AG10803 (cell line): ENCODE measurements at places on chromosomes 4 and X.

DNA sequence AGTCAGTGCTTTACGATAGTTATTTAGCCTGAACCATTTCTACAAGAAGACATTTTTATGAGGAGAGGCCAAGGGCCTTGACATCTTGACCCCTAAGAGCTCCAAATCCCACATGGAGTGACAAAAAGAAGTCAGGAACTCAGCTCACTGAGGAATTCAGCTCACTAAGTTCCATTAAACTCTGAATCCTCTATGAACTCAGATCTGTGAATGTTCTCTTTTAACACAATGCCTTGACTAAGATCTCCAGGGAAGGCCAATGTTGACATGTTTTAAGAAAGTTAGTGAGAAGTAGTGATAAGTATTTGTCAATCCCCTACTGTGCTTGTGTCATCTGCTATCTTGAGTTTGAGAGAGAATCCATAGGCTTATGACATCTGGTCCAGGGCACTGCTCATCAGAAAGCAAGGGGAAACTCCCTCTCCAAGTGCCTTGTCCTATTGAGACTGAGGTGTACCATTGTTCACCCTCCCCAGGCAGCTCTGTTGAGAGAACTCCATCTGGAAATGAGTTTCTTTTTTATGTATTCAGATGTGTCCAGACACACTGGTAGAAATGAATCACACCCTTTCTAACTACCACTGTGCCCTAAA is 68.7 kb upstream of the PCDH19 start:
- no peak for DNase-seq

- no peak for DNase-seq
Observed at GRCh38 chr4:56626963-56627362, 54.1 kb downstream of the HOPX start.

DNA sequence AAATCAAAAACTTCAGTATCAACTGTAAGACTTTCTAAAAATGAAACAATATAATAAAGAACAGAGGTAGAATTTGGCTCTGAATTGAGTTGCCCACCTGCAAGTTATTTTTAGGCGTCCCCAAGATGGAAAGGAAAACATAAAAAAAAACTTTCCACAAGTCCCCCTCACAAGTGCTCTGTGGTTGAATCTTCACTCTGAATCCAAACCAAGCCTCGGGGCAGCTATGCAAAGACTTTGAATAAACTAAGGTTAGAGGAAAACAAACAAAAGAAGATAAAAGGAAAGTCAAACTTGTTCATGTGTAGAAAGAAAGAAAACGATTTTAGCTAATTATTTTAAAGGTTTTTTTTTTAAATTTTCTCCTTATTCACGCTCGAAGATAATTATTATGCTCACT is 372.4 kb upstream of the SLIT2 start:
- no peak for DNase-seq

GRCh38 chr4:48153791-48154550 is 19.9 kb upstream of the TXK start:
- DNase-seq, result no peak

DNA sequence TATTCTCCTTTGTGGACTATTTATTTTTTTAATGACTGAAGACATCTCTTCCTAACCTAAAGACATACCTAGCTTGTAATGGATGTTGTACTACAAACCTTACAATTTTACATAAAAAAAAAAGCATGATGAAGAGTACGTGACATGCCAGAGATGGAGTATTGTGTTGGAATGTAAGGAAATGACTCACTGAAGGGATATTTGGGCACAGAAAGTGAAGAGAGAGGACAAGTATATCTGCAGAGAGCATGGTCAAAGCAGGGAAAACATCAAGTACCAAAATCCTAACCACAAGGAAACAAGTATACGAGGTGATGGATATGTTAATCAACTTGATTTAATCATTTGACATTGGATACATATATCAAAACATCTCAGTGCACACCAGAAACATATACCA is 1051.4 kb upstream of the PRKX start:
- no peak for DNase-seq

DNA sequence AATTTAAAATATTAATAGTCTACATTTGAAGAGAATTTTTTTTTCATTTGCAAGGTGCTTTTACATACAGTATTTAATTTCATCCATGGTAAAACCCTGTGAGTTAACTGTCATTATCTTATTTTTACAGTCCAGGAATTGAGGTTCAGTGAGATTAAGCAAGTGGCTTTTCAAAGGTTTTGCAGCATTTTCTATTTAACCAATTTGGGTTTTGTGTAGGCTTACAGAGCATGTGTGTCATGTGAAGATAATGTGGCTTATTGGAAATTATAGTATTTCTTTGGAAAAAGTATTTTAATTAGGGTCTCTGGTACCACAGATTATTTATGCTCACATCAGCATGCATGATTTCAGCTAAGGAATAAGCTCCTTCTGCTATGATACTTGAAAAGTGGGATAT is 4.5 kb downstream of the XK start:
- no peak for DNase-seq

DNA sequence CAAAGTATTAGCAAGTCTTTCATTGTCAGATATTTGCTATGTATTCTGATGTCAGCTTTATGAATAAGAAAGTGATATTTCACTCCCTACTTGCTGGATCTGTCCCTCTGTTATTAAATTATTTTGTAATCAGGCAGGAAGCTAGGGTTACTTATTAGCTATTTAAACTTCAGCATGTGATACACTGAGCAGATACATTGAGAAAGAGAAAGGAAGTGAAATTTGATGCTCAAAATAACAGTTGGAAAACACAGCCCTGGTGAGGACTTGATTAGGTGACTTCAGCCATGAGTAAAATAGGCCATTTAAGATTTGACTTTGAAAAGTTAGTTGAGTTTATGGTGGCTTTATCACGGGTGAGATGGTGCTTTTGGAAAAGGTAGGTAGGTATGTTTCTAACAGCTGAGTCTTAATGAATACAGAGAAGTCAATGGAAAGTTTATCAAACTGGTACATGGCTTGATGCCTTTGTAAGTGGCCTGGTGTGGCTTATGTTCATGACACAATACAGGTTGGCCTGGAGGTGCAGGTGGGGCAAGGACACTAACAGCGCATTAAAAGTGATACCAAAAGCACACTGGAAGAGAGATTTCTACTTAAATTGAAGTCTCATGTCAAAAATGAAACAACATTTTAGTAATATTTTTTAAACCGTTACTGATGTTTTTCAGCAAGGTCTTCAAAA is 321.2 kb upstream of the SPOCK3 start:
- no peak for DNase-seq

DNA sequence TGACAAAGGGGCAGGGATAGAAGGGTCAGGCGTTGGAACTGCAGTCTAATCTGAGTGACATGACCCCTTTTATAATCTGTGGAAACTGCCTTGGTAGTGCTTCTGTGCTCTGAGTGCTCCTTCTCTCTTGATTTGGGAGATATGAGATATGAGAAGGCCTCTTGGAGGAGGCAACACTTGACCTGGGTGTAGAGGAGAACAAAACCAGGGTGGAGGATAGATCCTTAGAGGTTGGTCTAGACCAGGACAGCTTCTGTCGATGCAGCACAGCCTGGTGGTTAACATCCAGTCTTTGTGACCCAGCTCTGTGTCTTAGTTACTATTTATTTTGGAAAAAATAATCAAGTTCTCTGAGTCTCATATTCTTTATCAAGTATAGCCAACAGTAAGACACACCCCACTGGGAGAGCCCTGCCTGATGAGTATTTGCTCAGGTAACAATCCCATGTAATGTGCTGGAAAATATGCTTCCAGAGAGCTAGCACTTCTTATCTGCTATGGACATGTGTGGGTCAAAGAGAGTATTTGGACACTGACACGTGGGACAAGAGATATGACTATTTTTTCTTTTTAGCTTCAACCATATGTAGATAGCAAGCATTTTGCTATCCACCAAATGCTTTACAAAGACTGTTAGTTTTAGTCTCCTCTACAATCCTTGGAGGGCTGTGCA is 9.1 kb downstream of the USP51 start:
- no peak for DNase-seq

- peak; percentile 45 for DNase-seq
Observed at GRCh38 chrX:56802921-56803849, 74.1 kb downstream of the NBDY start.

- no peak for DNase-seq
Observed at GRCh38 chrX:12647230-12647629, 144.0 kb upstream of the PRPS2 start.

GRCh38 chr4:177907736-177908424 is 465.6 kb upstream of the AGA start:
- DNase-seq, result no peak

DNA sequence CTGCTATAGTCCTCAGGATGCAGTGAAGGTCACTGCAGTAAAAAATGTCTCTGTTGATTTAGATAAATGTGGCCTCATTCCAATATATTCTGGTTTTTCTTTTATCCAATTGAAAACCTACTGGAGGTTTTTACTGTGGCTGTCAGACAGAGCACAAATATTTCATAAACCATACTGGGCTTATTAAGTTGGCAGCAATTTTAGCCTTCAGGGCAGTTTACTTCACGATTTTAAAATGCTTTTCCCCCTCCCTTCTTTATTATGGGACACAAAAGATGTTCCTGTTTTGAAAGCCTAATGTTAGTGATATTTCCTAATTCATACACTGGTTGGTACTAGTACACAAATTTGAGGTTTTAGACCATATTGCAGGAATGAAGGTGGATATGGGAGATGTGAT is 939.4 kb downstream of the C4orf33 start:
- DNase-seq, result no peak

- no peak for DNase-seq
Observed at GRCh38 chr4:41657561-41657960, 91.0 kb downstream of the PHOX2B start.

DNA sequence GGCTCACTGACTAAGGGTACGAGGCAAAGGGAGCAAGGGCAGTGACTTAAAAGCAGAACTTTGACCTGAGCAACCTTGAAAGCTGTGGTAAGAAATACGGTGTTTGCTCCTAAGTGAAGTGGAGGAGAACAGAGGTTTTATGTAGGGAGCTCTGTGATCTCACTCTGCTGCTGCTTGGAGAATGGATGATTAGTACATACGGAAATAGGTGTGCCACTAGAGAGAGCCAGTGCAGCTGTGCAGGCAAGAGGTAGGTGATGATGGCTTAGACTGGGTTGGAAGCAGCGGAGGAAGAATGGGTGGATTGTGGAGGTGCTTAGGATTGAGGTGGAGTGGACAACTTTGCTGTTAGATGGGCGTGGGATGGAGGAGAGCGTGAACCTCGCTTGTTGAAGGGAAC is 85.0 kb downstream of the FAM193A start:
- no peak for DNase-seq

DNA sequence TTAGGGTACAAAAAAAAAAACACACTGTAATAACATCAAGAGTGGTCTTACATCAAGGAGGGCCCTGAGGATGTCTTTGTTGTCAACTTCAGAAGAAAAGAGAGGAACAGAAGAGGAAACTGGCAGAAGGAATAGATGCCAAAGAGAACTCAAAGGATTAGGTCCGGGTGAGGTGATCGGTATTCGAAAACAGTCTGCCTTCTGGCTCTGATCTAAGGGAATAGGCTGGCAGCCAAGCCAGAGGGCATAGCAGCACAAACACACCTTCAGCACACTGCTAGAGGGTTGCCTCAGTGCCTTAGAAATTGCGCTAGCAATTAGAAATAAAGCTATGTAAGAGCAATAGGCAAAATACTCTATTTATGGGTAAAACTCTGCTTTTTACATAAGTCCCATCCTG is 91.4 kb upstream of the TTC29 start:
- DNase-seq, result no peak

DNA sequence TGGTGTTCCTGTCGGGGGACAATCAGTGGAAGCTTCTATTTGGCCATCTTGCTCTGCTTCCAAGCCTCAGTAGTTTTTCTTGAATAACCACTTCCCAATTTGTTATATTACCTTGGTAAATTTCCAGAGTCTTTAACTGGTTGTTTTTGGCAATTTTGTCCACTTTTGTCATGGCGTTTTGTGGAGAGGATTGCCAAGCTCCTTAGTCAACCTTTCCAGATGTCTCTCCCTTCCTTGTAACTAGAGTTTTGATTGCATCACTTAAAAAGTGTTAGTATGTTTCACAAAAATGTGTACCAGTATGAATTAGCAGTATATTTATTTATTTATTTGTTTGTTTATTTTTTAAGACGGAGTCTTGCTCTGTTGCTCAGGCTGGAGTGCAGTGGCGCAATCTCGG is 15.8 kb upstream of the UXT start:
- peak; percentile 67 for DNase-seq

DNA sequence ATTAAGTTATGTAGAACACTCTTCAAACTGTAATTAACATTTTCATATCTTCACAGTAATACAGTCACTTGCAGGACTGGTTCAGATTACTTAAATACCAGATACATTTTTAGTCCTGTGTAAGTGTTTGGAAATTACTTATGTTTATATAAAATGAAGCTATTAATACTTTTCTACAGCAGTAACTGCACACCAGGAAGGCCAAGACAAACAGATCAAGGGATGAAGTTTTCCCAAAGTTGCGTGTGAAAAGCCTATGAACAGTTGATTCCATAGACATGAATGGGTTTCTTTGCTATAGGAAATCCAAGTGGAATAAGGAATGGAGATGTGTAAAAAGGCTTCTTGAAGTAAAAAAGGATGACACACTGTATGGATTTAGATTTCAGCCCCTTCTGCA is 28.9 kb upstream of the DRP2 start:
- peak; percentile 26 for DNase-seq

GRCh38 chr4:138405466-138405891 is 163.3 kb upstream of the SLC7A11 start:
- DNase-seq, result no peak

- peak; percentile 6 for DNase-seq
Observed at GRCh38 chr4:142961866-142962265, 115.8 kb upstream of the INPP4B start.

- no peak for DNase-seq
Observed at GRCh38 chr4:93261207-93261606, 567.3 kb upstream of the ATOH1 start.

DNA sequence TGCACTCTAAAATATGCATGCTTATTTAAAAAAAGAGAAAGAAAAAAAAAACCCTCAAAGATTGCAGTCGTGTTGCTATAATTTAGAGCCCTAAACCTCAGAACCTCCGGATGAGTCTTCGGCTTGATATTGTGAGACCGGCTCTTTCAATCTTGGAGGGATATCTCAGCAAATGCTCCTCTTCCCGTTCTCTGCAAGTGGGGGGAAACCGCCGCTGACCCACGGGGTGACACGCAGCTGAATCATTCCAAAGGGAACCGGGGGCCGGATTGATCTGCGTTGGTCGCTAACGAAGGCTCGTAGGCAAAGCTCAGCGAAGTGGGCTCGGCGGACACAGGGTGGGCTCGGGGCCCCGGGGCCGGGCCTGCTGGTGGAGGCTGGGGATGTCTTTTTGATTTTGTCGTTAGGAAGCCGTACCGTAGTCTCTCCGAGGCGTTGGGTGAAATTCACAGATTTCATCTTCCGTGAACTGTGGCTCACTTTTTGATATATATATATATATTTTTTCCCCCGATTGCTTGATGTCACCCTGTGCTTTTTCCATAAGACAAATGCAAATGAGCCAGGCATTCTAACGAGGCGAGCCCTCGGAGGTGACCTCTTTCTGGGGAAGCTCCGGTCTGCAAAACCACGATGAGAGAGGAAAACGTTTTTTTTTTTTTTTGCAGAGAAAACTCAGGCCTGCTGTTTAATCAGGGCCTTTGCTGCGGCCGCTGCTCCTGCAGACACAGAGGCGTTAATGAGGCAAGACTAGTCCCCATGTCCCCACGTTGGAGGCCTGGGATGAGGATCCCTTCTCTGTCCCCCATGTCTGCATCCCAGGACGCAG is 110.7 kb upstream of the PPP2R3B start:
- no peak for DNase-seq

GRCh38 chrX:40082447-40083119 is 15.2 kb downstream of the BCOR start:
- DNase-seq, result no peak
